ENCODE measurements at places on chromosomes 13 and 19.
A peak's percentile ranks its signal among the peaks of the same experiment; 100 is the strongest.

GRCh38 chr13:99657848-99658260 lies 156.6 kb downstream of the TM9SF2 start:
- peak; percentile 5 for DNase-seq

DNA sequence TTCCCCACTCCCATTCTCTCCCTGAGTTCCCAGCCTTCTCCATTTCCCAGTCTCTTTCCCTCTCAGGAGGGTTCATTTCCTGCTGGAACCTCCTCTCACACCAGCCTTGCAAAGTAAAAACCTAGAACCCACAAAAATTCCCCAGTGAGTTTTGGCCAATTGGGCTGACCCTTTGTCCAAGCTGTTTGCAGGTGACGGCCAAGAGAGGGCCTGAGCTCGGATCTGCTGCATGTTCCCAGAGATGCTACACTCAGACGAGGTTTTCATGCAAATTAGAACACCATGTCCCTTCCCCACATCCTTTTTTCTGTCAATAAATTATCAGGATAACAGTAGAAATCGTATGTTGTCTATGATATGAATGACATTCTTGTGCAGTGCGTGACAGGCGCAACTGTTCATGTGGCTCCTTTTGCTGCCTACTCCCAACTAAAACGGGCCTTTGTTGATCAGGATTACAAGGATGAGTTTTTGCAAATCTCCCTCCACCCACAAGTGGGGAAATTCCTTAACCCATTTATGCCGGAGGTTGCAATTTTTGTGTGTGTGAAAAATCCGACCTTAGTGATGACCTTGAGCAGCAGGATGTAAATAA lies 149.5 kb downstream of the CACNA1A start:
- no peak for DNase-seq

DNA sequence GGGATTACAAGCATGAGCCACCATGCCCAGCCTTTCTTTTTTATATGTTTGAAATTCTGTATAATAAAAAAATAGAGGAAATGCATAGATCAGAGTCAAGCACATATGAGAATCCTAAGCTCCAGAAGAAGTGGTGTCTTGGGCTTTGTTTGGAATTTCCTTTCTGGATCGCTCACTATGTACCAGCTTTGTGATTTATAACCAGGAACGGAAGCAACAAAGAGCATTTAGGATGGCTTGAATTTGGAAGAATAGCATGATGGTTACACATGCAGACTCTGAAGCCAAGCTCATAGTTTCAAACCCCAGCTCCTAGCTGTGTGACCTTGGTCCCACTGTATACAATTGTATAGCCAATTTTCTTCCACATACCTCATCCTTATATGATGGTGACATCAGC lies 28.0 kb upstream of the SLC15A1 start:
- no peak for DNase-seq

DNA sequence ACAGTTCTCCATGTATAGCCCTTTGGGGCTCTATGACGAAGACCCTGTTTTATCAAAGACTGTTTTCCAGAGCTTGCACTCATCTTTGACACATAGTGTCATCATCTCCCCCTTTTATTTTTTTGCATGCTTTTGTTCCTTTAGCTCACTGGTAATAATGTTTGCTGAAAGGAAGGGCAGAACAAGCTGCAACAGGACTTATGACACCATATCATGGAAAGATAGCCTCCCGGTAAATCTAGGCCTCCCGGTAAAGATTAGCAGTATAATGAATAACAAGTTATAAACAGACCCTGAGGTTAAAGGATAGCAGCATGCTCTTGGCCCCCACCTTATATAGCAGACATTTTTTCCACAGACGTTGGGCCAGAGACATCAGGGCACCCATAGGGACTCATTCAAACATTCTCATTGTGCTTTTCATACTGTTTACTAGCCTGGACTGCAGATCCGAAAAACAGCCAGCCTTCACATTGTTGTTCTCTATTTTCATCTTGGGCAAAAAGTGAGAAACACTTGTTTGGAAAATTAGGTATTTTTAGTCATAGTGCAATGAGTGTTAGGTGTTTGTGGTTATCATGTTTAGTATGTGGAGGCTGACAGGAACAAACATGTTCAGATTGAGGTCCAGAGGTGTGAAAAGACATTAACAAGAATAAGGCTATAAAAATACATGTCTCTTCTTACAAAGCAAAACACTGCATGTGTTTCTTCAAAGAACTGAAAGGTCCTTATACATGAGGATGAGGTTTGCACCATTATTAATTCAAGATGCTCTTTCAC lies 136.9 kb upstream of the SPRY2 start:
- DNase-seq = no peak

GRCh38 chr19:18086590-18087138 lies at the start of gene IL12RB1:
Gene IL12RB1 (minus strand): TSS chr19:18086934. CDS start chr19:18086823, 111 bp downstream.
- no peak for DNase-seq

GRCh38 chr13:59710996-59711701 lies 452.6 kb downstream of the DIAPH3 start:
- peak; percentile 5 for DNase-seq

DNA sequence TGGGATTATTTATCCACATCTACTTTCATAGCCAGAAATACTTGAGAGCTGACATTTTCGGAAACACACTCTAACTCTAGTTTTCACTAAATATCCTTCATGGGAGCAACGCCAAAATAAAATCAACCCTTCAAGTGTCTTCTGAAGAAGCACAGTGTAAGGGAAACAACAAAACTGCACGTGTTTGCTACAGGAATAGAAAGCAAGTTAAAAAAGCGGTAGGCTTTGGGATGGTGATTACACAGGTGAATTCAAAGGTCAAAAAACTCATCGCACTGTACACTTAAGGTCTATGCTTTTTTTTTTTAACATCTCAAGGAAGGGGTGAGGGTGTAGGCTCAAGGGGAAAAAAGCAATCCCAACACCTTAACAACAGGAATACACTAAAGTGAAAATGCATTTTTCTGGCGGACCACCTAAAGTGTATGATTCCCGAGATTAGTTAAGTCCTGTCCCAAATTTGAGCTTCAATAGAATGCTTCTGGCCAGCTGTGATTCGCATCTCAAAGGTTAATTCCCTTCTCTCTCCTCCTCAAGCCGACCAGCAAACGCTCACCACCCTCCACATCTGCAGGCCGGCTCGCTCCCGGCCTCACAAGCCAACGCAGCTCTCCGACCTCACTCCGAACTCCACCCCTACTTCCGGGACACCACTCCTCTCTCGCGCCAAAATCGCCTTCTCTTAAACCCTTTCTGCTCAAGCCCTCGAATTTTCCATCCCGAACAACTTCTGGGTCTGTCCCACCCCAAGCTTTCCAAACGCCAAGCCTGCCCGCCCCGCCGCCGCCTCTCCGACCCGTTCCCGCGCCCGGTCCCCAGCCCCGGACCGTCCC lies 1.1 kb downstream of the ARGLU1 start:
- peak; percentile 52 for DNase-seq

- peak; percentile 19 for DNase-seq
Measured at GRCh38 chr13:39253774-39254173, 215.5 kb downstream of the NHLRC3 start.

DNA sequence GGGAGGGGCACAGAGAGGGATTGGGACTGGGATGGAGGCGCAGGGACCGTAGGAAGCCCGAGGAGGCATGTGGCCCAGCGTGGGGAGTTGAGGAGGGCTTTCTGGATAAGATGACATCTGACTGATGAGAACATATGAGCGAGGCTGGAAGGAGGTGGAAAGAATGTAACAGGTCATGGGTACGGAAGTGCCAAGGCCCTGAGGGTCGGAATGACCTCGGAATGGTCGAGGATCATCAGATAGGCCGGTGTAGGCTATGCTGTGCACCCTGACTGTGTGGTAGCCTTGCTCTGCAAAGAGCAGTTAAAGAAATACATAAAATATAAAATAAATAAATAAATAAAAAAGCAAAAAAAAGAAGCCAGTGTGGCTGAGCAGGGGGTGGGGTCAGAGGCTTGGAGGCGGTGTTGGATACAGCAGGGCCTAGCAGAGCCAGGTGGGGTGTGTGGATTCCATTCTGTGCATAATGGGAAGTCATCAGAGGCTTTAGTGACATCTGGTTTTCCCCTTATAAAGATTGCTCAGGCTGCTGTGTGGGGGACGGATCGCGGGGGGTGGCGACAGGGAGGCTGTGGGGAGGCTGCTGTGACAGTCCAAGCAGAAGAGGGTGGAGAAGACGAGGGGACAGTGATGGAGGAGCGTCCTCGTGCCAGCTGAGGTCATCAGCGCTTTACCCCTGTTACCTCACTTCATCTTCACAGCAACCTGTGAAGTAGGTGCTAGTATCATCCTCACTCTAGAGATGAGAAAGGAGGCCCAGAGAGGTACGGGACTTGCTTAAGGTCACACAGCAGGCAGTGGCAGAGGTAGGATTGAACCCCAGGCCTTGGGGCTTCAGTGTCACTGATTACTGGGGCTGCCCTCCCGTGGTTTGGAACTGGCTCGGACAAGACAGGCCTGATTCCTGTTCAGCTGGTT lies 5.0 kb downstream of the PAK4 start:
- DNase-seq = no peak

DNA sequence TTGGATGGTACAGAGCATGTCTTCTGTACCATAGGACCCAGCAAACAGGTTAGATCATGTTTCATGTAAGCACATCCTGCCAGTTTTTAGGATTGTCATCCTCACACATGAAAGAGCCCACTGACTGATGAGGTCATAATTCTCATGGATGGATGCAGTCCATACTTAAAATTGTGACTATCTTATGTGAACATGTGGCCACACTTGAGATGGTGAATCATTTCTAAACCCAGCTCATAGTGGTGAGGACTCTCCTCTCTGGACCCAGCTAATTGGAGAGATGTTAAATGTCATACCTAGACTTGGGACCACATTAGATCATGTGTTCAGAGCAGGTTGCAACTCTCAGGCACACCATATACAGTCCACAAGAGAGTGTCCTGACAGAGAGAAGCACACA lies 24.8 kb upstream of the ZNF254 start:
- DNase-seq = no peak

DNA sequence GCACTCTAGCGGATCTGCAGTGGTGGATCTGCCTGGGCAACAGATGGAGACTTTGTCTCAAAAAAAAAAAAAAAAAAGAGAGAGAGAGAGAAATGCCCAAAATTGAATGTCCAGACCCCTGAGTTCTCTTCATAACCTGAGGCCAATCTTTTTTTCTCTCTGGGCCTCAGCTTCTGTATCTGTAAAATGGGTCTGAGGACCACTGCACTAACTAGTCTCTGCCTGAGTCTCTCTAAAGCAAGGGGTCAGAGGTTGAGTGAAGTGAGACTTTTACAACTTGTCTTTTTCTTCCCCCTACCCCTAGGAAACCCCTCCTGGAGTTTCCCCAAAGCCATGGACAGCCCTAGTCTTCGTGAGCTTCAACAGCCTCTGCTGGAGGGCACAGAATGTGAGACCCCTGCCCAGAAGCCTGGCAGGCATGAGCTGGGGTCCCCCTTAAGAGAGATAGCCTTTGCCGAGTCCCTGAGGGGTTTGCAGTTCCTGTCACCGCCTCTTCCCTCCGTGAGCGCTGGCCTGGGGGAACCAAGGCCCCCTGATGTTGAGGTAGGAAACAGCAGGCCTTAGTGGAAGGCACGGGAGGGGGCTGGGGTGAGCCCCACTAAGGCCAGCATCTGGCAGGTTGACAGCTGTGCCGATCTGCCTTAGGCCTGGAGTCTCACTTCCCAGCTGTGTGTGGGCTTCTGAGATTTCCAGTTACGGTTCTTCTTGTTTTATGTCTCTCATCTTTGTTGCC lies 1.8 kb downstream of the TMEM91 start:
- DNase-seq = no peak

- DNase-seq = no peak
Measured at GRCh38 chr13:74026753-74027152, 107.5 kb downstream of the KLF12 start.

GRCh38 chr19:46060012-46060411 lies 19.2 kb upstream of the IGFL4 start:
- no peak for DNase-seq

- DNase-seq = no peak
Measured at GRCh38 chr19:11321191-11322126, 18.0 kb downstream of the RAB3D start.

DNA sequence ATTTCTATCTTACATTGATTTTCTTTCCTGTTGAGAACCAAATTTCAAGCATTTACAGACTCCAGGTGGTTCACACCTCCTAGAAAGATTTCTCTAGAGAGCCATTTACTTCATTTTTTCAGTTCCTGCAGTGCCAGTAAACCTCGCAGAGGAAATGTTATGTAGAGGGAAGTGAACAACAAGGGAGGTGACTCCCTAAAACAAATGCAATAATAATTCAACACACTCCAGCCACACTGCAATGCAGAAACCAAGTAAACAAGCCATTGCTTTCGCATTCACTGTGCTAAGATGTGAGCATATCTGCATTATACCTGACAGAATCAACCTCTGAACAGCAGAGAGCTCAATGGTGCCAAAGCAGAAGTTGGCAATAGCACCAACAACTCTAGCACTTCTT lies 215.1 kb downstream of the RBM26 start:
- no peak for DNase-seq

GRCh38 chr19:1854039-1854541 lies 5.8 kb upstream of the REXO1 start:
- DNase-seq = no peak

DNA sequence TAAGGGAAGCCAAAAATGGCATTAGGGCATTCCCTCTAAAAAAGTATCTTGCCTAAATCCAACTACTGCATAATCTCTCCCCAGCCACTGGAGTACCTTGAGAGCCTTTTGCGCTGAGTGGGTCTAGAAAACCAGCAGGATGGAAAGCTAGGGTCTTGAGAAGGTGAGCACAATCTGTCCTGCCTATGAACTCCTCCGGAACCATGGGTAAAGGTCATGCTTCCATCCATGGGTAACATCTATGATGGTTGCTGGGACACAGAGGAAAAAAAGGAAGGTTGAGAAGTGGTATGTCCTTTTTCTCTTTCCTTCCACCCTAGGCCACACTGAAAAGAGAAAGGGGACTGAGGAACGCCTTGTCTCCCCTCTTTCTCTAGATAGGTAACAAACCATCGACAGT lies 52.4 kb downstream of the ZNF676 start:
- DNase-seq = peak; percentile 11

DNA sequence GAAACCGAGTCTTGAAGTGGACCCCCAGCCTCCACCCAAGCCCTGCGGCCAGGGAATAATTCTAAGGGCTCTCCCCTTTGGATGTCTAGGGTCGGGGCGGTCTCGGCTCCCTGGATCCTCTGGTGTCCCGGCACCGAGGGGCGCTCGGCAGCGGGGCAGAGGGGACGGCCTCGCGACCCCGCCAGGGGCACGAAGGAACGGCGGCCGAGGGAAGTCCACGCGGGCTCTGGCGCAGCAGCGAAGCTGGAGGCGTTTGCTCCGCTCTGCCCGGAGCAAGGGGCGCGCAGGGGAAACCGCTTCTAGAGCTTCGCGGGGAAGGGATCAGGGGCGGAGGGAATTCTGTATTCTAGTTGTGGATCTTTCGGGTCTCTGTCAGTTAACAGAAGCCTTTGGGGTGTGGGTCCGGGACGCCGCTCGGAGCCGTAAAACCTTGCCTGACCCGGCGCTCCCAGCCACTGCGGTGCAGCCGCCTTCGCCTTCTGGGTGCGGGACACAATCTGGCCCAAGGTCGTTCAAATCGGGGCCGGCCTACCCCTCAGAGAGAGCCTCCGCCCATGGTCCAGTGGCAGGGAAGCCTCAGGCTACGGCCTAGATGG lies 118.2 kb downstream of the KCNRG start:
- no peak for DNase-seq

DNA sequence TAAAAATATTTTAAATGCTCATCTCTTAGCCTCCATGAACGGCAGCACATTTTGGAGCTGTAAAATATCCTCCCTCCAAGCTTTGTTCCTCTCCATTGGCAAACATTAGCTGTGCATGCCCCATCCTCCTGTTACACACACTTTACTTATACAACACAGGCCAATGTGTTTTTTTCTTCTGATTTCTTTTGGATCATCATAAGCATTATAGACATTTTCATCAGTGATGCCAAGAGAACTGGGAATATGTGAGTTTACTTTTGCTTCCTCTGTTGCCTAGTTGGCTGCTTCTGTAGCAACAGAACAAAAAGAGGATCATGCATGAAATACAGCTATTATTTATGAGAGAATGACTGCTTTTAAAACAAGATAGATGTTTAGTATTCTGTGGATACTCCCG lies 142.6 kb downstream of the PCDH9 start:
- DNase-seq = no peak

Measured in fibroblast of the aortic adventitia (primary cell).